Cardiac muscle cell (in vitro differentiated cells and primary cell): ENCODE measurements at places on chromosomes 4 and X.

DNA sequence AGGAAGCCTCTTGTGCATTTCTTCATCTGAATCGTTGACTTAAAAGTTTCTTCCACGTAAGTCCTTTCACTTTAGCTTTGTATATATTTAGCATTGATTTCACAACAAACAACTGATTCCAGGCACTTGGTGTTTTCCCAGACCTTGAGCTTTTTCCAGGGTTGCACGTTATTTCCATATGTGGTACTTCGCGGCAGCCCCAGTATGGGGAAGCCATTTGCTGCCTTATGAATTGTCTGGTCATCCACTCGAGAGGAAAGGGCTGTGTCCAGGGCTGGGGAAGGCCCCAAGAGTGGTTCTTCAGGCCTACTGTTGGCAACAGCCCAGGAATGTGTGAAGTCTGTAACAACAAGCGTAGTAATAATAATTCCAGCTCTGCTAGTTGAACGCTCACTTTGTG lies 2.8 kb upstream of the TLR8 start:
- DNase-seq: no peak

GRCh38 chrX:119007189-119007770 lies 32.9 kb downstream of the LONRF3 start:
- DNase-seq: no peak

GRCh38 chr4:16721613-16722291 lies 176.7 kb downstream of the LDB2 start:
- no peak for DNase-seq

GRCh38 chrX:49876750-49877149 lies 2.5 kb upstream of the USP27X start:
- DNase-seq: peak; percentile 24

- no peak for DNase-seq
Observed at GRCh38 chr4:60400593-60400992, 799.5 kb upstream of the ADGRL3 start.

DNA sequence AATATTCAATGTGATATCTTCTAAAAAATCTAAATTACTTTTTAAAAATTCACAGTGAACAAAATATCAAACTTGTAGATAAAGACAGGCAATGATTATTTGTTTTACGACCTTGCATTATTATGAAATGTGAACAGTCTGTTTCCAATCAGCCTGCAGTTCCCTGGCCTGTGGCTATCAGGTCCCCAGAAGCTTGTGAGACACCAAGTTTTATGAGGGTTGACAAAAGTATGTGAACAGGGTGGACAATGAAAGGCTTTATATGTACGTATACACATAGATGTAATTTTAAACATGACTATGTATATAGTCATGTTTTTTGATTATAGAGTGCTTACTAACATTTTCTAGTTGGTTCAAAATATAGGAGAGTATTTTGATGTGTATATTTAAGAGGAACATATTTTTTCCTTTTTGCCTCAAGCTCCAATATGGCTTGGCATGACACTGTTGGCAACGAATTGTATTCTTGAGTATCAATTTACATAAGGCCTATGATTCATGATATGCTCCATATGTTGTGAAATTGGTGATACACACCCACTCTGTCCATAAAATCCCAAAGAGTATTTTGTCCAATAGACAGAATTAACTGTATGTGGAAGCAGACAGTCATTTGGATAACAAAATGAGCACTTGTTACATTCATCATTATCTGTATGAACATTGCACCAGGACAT lies 55.7 kb downstream of the BTC start:
- peak; percentile 25 for DNase-seq

GRCh38 chr4:101393256-101393655 lies 45.9 kb upstream of the PPP3CA start:
- DNase-seq: no peak

- no peak for DNase-seq
Observed at GRCh38 chr4:165635381-165635780, 237.7 kb upstream of the TLL1 start.

DNA sequence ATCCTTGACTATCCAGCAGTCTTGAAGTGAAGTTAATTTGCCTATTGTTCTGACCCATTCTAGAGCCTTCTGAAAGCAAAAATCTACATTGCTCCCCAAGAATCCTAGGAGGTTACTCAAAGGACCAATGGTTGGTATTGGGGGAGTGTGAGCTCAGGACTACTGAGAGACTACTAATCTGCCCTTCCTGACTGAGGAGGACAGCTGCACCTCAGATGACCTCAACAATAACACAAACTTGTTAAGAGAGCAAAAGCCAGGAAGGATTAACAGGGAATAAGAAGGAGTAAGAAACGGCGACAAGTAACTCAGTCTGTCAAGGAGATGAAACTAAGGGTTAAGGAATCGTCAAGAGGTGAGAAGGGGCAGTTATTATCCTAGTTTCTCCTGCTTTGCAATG lies 43.4 kb downstream of the IDS start:
- DNase-seq: no peak

GRCh38 chr4:19844446-19844845 lies 407.3 kb upstream of the SLIT2 start:
- no peak for DNase-seq

- no peak for DNase-seq
Observed at GRCh38 chr4:72552447-72552846, 16.6 kb downstream of the ADAMTS3 start.

DNA sequence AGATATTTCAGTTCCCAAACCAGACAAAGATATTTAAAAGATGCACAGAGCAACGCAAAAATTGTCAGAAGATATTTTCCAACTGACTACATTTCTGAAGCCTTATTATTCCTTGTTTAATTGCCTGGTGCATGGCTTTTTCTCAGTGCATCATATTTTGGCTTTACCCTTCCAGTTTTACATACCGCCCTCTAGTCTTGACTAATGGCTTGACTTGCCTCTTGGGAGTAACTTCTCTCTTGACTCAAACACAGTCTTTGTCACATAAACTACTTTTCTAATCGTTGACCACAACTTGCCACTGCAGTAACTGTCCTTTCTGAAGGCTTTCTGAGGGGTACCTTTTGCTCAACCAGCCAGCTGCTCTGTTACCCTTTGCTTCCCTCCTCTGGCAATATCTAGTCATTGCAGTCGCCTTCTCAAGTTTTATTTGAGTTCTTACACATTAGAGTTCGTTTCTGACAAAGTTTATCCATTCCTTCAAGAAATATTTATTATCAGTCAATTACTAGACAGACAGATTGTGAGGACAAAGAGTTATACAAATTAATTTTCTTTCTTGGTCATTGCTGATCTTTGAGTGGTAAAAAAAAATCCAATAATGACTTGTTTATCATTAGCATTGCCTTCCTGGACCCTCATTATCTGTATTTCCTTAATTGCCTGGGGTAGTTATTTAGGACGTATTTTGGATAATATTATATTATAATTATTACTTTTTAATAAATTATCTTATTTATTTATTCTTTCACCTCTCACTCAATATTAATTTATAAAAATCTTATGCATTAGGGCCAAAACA lies 506.9 kb upstream of the PCDH10 start:
- peak; percentile 71 for DNase-seq

- no peak for DNase-seq
Observed at GRCh38 chrX:23871905-23872546, 35.7 kb downstream of the APOO start.

DNA sequence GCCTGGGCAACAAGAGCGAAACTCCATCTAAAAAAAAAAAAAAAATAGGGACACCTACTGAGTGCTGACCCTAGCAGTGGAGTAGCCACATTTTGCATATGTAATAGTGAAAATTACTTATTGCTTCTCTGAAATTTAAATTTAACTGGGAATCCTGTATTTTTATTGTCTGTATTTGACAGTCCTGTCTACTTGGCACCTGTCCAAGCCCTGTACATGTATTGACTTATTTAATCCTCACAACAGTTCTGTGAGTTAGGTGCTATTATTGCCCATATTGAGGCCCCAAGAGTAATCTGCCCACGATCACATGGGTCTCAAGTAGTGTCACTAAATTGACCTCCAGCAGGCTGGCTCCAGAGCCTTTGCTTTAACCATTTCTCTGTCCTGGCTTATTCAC lies 81.6 kb downstream of the WDR19 start:
- peak; percentile 1 for DNase-seq

- no peak for DNase-seq
Observed at GRCh38 chrX:6227935-6228334, 732 bp downstream of the NLGN4X start.

DNA sequence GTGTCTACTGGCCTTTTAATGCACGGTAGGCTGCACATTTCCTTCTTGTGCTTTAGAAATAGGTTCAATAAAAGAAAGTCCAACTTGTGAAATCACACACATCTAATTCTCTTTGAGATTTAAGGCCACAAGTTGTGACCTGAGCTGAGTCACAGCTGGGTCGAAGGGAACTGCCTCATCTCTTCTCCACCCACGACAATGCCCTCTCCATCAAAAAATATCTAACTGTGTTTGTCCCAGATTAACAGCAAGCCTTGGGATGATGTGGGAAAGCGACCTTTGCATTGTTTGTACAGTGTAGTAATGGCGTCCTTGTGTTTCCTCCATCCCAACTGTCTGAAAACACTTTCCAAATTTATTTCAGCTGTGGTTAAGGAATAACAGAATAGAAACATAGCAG lies 168.9 kb downstream of the AMELX start:
- no peak for DNase-seq

DNA sequence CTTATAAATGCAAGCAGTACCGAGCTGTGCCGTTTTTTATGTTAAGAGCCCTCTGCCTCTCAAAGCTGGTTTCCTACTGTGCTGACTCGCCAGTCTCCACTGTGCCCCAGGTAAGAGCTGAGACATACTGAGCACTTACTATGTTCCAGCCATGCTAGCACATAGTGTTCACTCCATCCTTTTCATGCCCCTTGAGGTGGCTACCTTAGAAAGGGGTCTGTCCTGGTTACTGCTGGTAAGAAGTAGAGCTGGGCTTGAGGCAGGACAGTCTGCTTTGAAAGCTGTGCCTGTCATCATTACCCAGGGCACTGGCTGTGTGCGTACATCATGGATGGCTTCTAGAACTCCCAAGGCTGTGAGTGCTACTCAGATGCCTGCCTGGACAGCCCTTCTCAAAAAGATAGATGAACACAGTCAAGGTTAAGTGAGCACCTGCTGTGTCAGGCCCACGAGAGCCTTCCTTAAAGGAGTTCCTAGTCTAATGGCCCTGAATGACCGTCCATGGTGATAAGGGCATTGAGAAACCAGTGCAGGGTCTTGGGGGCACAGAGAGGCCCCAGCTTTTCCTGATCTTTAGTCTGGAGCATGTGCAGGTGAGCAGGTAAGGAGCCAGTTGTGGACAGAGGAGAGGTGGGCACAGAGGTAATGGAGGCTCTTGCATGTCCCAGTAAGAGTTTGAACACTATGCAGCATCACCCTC lies 1.6 kb downstream of the STK32B start:
- no peak for DNase-seq

GRCh38 chrX:154121961-154122360 lies 22.1 kb upstream of the OPN1LW start:
- DNase-seq: no peak

GRCh38 chr4:121030711-121031110 lies 41.6 kb downstream of the NDNF start:
- DNase-seq: no peak

DNA sequence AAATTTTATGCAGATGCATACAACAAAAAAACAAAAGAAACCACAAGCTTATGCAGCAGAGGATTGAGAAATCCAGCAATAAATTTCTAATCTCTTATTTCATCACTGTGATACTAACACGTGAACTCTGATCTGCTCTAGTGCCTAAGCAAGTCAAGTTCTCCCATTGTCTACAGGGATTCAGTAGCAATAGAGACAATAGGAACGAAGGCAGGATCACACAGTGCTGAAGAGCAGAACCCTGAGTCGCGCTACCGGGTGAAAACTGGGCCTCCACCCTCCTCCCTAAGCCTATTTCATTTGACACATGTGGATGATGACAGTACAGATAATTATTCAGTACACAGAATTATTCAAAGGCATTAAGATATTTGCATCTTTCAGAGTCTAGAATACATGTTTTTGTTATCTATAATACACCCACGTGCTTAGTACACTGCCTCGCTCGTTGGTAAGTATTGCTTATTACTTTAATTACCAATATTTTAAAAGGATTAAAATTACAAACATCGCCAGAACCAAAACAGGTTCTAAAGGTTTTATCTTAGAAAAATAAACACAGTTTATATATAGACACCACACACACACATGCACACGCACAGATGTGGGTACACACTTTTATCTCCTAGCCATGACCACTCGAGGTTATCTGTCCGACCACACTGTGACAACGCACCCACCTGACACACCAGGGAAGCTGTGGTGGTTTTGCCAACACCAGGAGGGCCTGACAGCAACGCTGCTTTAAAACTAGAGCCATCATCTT lies 60.1 kb downstream of the RFC1 start:
- no peak for DNase-seq

DNA sequence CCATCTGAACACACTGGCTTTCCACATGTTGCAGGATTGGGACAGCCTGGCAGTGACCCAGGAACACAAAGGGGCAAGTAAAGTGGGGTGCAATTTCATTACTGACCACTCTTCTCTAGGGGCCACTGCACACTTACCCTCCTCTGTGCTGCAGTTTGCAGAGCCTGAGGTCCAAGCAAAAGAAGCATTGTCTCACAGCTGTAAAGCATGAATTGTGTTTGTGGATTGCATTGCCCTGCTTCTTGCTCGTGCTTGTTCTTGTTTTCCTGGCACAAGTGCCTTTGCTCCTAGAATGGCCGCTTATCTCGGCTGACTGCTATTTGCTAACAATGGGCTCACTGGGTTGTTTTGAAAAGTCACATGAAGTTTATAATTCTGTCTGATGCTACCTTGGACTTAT lies 209.1 kb upstream of the JADE1 start:
- DNase-seq: no peak

DNA sequence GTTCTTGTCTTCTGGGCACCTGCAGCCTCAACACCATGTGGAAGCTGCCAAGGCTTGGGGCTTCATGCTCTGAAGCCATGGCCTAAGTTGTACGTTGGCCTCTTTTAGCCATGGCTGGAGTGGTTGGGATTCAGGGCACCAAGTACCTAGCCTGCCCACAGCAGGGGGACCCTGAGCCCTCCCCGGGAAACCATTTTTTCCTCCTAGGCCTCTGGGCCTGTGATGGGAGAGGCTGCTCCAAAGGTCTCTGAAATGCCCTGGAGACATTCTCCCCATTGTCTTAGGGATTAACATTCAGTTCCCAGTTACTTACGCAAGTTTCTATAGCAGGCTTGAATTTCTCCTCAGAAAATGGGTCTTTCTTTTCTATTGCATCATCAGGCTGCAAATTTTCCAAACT lies 269.3 kb downstream of the NAP1L3 start:
- DNase-seq: no peak

- no peak for DNase-seq
Observed at GRCh38 chrX:43962636-43963035, 10.6 kb downstream of the NDP start.

- no peak for DNase-seq
Observed at GRCh38 chr4:181998398-181999295, 244.6 kb upstream of the TENM3 start.
